ENCODE measurements at places on chromosomes 13 and 19.

- no peak for DNase-seq
Observed at GRCh38 chr13:35838356-35838755, 292.8 kb downstream of the DCLK1 start.

DNA sequence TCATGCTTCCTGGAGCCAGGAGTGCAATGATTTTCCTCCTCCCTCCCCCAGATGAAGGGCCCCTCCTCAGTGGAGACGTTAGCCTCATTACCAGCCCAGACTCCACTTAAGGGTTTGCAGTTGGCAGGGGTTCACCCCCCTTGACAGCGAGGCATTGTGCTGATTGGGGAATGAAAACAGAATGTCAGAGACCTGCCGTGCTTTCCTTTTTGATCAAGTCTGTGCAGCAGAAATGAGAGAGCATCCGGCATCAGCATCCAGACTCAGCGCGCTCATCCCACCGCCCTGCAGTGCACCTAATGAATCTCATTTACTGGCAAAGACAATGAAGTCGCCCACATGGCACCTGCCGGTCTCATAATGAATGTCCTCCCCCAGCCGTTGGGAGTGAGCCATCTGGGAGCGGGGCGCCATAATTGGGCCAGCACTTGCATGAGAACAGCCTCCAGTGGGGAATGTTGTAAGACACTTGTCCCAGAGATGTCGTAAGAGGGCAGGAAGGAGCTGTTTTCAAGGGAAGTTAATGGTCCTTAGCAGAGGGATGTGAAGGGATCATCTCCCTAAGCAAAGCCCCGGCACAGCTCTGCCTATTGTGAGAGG is 98.3 kb upstream of the UQCRFS1 start:
- DNase-seq, result no peak

DNA sequence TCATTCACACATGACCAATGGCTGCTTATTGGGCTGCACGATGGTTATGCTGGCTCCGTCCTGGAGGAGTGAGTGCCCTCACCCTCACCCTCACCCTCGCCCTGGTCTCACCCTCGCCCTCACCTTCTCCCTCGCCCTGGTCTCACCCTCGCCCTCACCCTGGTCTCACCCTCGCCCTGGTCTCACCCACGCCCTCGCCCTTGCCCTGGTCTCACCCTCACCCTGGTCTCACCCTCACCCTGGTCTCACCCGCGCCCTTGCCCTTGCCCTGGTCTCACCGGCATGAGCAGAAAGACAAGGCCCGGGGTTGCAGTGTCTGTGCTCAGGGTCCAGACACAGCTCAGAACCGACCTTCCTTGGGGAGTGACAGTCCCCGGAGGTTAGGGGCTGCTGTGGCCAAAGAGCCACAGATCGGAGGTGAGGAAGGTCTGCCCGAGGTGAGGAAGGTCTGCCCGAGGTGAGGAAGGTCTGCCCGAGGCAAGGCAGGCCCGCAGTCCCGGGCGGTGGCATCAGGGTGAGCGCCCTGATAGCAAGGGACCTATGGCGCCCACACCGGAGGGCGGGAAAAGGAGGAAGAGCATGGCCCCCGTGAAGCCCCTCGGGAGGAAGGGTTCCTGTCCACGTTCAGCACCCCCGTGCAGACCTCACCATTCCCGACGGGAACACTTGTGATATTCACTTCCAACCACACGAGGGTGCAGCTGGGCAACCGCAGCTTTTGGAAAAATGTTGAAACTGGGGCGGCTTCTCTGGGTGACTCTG is 65.6 kb downstream of the MCF2L start:
- DNase-seq, result no peak

DNA sequence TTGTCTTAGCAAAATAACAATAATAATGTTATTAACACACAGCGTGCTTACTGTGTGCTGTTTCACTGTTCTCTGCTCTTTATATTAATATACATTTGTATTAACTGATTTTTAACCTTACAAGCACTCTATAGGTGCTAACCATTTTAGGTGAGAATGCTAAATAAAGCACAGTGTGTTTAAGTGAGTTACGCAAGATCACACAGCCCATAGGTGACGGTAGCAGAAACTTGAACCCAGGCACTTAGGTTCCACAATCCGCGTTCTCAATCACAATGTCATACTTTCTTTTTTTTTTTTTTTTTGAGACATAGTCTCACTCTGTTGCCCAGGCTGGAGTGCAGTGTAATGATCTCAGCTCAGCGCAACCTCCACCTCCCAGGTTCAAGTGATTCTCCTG is 5.8 kb downstream of the ZNF30 start:
- DNase-seq, result no peak

- no peak for DNase-seq
Observed at GRCh38 chr13:32951580-32951979, 64.6 kb upstream of the KL start.

- DNase-seq, result no peak
Observed at GRCh38 chr19:14053500-14053899, 8.4 kb downstream of the PALM3 start.

GRCh38 chr13:80314711-80315653 is 25.9 kb downstream of the SPRY2 start:
- no peak for DNase-seq

DNA sequence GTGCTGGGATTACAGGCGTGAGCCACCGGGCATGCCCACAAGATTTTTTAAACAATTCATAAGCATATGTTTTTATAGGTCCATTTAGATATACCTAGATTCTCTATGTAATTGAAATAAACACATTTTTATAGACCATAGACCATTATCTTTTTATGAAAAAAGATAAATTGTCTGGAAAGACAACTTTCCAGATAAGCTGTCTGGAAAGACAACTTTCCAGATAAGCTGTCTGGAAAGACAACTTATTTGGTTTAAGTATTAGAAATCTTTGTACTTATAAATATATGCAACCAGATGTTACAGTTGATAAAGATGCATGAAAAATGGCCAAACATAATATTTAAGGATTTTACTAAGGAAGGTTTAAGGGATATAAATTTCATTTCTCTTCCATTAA is 538.5 kb downstream of the GPC6 start:
- DNase-seq, result no peak

- DNase-seq, result no peak
Observed at GRCh38 chr19:52922841-52923777, at the start of gene ZNF888. ZNF888 (minus strand) TSS chr19:52923428; CDS start chr19:52917873, 5,555 bp downstream.

DNA sequence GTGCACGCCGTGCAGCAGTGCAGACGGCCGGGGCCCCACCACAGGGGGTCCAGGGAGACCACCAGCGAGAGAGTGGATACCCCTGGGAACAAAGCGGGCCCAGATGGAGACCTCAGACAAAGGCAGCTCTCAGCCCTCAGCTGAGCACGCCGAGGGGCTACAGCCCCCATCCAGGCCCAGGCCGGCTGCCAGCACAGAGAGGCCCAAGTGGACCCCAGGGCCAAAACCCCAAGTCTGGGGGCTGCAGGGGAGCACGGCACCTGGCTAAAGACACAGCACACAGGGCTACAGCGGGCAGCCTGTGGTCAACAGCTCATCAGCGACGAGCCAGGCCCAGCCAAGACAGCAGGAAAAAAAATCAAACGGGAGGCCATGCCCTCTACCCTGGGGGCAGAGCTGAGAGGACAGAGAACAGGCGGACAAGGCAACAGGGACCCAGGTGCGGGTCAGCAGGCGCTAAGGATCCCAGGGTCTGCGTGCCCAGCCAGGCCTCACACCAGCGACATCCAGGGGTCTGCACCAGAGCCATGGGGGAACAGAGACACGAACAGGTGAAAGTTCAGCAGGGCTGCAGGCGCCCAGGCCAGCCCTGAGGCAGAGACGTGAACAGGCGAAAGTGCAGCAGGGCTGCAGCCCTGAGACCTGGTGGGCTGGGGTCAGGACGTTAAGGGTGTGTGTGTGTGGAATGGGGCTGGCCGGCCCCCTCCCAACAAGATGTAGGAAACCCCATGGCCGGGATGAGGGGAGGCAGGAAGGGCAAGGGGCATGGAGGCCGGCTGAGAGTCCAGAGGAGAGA is 34.3 kb downstream of the RASA3 start:
- DNase-seq, result no peak

GRCh38 chr13:27279506-27279905 is 8.9 kb downstream of the RASL11A start:
- DNase-seq, result no peak

DNA sequence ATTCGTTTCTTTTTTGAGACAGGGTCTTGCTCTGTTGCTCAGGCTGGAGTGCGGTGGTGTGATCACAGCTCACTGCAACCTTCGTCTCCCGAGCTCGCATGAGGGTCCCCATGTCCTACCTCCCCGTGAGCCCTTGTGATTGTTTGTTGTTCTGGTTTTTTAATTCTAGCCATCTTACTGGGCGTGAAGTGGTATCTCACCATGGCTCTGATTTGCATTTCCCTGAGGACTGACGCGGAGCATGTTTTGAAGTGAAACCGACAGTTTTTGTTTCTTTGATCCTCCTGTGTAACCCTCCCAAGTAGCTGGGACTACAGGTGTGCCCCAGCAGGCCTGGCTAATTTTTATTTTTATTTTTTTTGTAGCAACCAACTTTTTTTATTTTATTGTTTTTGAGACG is 21.7 kb downstream of the GNG7 start:
- no peak for DNase-seq

DNA sequence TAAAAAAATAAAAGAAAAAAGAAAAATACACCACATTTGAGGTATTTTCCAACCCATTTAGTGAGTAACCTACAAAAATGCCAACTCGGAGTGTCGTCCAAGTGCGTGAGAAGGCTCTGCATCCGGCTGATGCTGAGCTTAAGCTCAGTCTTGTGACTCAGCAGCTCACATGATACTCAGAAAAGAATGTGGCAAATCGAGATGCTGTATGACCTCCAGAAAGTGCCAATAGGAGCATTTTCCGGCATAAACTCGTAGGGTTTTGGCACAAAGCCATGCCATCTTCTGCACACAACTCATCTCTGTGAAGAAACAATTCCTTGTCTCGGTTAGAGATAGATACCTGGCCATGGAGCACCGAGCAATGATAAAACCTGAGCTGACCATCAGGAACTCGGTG is 58.5 kb downstream of the TRPM4 start:
- DNase-seq, result no peak

DNA sequence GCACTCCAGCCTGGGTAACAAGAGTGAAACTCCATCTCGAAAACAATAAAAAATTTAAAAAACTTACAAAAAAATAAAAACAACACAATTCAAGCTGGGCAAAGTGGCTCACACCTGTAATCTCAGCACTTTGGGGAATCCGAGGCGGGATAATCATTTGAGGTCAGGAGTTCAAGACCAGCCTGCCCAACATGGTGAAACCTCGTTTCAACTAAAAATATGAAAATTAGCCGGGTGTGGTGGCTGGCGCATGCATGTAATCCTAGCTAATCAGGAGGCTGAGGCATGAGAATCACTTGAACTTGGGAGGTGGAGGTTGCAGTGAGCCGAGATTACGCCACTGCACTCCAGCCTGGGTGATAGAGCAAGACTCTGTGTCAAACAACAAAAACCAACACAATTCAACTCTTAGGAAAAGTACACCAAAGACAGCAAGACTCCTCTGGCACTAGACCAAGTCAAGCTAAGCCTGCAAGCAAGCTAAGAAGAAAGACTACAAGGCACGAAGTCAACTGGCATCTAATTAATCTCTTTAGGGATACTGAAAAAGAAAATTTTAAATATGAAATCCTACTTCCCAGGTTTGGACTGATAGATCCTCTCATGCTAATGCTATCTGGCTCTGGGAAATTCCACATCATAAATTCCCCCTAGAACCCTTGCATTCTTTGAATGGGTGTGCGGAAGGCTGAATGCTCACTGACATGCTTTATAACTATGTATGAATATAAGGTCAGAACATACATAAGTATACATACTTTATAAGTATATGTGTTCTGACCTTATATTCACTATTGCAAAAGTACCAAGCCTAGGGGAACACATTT is 7.9 kb downstream of the PBX4 start:
- DNase-seq, result no peak

GRCh38 chr13:27007166-27007565 is 164.4 kb downstream of the USP12 start:
- peak; percentile 44 for DNase-seq

DNA sequence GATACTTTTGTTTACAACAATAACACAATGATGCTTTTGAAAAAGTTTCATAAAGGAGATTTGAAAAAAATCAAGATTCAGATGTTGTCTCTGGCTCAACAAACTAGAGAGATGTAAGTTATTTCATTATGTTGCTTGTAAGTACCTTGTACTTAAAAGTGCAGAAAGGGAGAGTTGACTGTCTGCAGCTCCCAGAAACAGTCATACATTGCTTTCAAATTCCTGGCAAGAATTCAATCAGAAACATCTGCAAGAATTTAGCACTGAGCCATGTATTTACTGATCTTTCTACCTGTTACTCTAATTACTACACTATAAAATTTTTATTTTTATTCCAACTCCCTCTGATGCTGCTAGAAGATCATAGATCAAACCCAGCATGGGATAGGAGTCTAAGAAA is 1261.3 kb upstream of the SPRY2 start:
- no peak for DNase-seq

- DNase-seq, result no peak
Observed at GRCh38 chr13:52810011-52810410, 38.4 kb downstream of the PCDH8 start.

GRCh38 chr13:92158346-92158745 is 759.9 kb downstream of the GPC5 start:
- no peak for DNase-seq

GRCh38 chr13:32857077-32857476 is 159.1 kb upstream of the KL start:
- DNase-seq, result no peak

DNA sequence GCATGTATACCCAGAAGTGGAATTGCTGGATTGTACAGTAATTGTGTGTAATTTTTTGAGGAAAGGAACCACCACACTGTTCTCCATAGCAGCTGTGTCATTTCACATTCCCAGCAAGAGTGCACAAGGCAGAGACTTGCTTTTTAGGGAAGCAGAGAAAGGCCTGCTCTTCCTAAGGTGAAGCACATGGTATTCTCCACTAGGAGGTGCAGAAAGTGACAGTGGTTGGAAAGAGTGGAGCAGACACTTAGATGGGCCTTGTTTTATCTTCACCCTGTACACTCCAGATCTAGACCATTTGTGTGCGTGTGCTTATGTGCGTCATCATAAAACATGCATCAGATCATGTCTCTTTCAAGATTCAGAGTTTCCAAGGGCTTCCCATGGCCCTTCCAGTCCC is 35.0 kb downstream of the FAM124A start:
- no peak for DNase-seq

GRCh38 chr19:15248648-15249527 is 16.6 kb upstream of the EPHX3 start:
- no peak for DNase-seq

GRCh38 chr19:31969016-31969415 is 376.4 kb upstream of the ZNF507 start:
- DNase-seq, result no peak

- DNase-seq, result no peak
Observed at GRCh38 chr13:25777509-25777908, 274.3 kb downstream of the SHISA2 start.

GRCh38 chr13:109131698-109132257 is 502.4 kb downstream of the MYO16 start:
- DNase-seq, result no peak

DNA sequence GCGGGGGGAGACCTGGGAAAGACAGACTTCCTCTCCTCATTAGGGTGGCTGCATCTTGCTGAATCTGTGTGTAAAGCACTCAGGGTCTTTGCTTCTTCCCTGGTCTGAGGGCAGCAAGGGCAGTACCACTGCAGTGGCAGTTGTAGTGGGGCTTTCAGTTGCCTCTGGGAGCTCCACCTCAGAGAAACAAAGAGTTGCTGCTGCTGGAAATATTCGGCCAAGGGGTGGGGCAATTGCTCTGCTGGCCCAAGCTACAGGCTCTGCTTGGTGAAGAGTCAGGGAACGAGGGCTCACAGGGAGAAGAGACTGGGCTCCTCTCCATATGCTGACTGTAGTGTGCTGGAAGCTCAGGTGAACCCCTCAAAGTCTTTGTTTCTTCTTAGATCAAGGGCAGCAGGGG is 52.5 kb downstream of the POSTN start:
- DNase-seq, result no peak

- no peak for DNase-seq
Observed at GRCh38 chr19:50659318-50660087, 10.3 kb downstream of the C19orf81 start.

Data from NCI-H510A (cell line).